ENCODE measurements at places on chromosomes 3 and 15.
A peak's percentile ranks its signal among the peaks of the same experiment; 100 is the strongest.

DNA sequence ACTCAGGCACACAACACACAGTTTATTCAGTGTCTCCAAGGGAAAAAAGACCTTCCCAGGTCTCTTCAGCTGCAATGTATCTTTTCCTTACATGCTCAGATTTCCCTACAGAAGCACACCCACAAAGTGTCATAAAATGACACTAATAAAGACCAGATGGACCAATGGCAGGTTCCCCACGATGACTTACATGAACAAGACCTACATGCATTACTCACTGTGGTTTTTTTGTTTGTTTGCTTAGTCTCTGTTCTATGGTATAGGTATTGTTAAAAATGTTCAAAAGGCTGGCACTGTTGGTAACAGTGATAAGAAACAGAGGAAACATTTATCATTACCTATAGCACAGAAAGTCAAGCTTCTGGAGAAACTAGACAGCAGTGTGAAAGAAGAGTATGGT lies 318.2 kb upstream of the TMCO5A start:
- DNase-seq, result no peak

- no peak for DNase-seq
Observed at GRCh38 chr15:36398212-36398611, 181.2 kb upstream of the CDIN1 start.

GRCh38 chr3:10242182-10243065 lies 5.8 kb upstream of the TATDN2 start:
- no peak for DNase-seq

DNA sequence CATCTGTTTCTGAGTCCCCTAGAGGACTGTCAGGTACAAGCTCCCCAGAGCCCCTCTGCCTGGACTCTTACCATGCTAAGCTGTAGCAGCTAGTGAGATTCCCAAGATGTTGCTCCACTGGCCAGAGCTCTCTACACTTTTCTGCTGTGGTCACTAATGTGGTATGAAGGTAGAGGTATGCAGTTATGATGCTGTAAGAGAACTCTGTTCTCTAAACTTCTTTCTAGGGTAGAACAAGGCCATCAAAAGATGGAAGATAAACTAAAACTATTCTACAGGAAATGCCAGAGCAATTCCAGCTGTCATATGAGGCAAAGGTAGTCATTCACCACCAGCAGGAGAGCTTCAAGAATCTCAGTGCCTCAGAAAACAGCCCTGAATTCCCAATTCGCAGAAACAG lies 517.4 kb upstream of the ARRDC4 start:
- no peak for DNase-seq

DNA sequence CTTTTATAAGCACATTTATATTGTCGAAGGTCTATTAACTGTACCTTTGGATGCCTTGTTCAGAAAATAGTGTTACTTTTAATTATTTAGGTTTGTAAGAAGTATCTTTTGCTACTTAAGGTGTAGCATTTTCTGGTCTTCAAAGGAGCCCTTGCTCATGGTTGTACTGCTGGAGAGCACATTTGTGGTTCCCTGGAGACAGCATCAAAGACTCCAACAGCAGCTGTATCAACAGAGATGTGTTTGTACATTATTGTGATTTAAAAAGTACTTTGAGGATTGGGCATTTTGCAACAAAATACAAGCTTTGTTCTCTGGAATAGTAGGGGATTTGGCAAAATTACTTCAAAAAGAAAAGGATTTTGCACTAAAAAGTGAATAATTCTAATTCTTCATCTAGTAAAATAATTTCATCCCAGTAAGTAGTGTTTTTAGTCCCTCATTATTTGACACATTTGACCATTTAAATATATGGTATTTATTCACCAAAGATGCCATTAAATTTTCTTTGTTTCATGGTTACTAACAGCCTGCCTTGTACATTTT lies 16.5 kb downstream of the TBC1D23 start:
- no peak for DNase-seq

DNA sequence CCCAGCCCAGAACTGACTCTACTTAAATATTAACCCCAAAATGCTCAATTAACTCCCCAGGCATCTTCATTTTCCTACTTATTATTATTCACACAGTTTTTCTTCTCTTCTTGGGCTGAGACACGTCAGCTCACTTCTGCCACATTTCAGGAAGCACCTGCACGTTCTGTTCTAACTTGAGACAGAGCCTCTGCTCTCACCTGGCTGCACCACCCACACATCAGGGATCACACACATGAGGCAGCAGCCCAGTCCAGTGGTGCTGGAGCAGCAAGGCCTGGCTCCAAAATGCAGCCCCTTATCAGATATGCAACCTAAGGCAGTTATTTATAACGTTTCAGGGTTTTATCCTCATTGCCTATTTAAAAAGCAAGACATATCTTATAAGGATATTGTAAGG lies 127.5 kb downstream of the OSBPL10 start:
- DNase-seq, result no peak

DNA sequence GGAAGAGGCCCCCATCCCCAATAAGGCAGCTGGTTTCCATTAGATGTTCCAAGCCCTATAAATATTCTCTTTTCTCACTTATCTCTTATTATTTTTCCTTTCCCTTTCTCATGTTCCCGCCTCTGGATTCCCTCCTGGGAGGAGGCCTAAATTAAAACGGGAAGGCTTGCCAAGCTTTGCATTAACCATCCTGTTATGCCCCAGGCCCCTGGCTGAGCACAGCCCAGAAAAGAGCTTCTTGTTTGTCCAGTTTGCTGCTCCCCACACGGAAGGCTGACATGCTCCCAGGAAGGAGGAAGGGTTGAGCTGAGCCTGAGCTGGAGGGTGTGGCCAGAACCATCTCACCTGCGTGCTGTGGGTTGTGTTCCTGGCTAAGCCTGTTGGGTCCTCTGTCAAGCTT lies 63.1 kb upstream of the BOC start:
- no peak for DNase-seq

- no peak for DNase-seq
Observed at GRCh38 chr15:62618432-62618831, 424.1 kb upstream of the TPM1 start.

- DNase-seq, result no peak
Observed at GRCh38 chr3:8660175-8661118, 15.8 kb upstream of the SSUH2 start.

GRCh38 chr3:188589071-188589470 lies 435.1 kb downstream of the LPP start:
- DNase-seq, result no peak

DNA sequence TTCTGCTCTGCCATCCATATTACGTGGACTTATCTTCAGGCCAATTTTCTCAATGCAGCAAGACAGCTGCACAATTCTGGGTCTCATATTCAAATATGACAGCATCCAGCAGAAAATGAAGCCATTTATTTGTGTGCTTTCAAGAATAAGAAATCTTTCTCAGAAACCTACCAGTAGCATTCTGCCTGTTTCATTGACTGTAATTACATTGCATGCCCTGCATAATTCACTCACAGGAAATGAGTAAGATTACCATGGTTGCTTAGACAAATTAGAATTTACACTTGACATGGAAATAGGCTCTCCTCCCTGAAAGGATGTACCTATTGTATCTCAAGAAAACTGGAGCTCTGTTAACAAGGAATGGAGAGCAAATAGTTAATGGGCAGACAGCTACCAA lies 346.6 kb upstream of the DCBLD2 start:
- DNase-seq, result no peak

- DNase-seq, result no peak
Observed at GRCh38 chr3:53478166-53478830, 16.1 kb upstream of the CACNA1D start.

DNA sequence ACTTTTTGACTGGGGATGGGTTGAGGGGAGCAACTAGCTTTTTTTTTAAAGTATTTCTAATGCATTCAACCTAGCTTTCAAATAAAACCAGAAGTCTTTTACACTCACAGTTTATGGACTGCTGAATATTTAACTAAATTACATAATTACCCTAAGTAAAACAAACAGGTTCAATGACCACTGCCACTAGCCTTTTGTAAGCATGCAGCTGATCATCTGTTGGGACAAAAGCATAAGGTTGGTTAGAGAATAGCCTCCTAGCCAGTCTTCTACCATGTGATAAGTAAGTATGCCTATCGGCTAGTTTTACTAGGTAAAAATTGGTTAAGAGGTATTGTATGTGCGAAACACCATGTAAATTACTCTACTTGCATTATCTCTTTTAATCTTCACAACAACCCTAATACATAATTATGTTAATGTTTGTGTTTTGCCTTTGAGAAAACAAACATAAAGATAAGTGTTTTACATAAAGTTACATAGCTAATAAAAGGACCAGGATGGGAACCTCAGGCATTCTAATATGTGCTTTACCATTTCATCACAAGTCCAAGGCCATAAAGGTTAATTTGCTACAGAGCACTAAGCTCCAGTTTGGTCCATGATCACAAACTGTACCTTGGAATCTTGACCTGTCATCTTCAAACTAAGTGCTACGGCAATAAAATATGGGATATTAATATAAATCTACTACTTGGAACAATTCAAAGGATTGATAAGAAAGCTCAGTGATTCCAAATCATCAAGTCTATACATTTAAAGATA lies 13.2 kb downstream of the PFN2 start:
- no peak for DNase-seq

DNA sequence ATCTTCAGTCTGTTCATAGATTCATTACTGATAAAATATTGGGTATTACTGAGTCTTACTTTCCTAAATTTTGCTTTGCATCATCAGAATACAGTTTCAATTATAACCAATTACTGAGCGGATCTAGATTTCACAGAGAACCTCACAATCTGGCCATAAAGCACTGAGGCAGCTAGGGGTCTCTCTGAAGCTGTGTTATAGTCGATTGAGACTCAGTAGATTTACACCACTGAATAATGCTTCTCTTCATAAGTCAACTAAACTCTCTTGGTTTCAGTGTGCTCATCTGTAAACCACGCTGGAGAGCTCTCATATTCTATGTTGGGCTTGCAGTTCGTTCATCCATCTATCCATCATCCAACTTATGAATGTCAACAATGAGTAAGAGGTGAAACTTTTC lies 180.6 kb downstream of the GREM1 start:
- no peak for DNase-seq

DNA sequence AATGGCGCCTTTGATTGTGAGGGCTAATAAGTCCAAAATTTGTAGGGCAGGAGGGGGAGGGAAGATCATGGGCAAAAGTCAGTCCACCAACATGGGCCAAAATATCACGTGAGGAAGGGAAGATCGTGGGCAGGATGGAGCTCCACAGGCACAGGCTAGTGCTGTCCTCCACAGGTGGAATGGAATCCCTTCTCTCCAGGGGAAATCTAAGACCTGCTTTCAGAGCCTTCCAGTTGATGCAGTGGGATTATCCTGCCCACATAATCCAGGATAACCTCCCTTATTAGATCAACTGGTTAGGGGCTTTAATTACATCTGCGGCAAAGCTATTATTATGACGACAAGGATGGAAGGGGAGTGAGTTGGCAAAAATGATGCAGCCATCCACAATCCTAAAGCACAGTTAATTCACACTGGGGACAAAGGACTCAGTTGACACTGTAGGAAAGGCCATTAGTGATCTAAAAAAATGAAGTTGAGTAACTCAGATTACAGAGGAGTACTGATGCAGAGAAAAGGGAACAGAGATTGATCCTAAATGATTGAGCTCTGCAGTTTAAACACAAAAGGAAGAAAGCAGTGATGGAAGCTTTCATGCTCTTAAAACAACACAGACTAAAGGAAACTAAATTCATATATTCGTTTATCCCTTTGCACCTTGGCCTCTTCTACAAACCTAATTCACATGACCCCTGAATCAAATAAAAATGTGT lies 159.8 kb downstream of the AKAP13 start:
- no peak for DNase-seq

GRCh38 chr15:41606997-41607396 lies 48.0 kb downstream of the TYRO3 start:
- no peak for DNase-seq

- DNase-seq, result no peak
Observed at GRCh38 chr3:144816323-144816722, 844.7 kb downstream of the DIPK2A start.

DNA sequence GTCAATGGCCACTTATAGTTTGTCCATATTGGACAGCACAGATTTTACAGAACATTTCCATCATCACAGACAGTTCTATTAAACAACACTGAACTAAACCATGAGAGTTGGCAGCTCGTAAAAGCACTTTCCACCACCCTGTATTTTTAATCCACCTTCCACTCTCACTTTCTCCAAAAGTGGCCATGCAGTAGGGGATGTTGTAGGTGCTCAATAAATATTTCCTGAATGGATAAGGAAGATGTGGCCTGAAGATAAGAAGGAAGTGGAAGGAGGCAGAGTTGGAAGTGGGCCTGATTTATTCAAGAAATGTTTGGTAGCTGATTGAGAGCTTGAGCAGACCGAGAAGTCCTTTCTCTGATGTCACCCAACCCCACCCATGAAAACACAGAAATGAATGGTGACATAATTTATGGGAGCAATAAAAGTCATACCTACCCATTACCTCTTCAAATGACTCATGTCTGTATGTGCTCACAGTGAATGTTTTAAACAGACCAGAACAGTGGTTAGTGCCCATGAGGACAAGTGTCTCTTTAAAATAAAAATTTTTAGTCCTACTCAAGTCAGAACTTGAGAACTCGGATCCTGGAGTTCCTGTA lies 39.6 kb upstream of the CTNNB1 start:
- DNase-seq, result no peak

DNA sequence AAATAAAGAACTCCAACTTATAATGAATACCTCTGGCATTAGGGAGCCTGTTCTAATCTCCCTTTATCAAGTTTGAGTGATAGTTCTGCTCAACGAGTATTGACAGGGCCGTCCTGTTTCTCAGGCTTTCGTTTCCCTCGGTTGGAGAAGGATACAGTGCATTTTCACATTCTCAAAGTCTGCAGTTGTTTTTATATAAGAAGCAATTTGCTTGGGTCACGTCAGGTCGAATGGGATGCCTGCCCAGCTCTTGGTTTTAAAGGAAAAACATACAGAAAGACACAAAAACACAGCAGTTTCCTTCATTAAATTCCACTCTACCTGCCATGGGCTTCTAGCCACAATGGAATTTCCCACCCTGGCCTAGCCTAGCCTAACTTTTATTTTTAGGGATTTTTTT lies 366.3 kb downstream of the TIGIT start:
- DNase-seq, result no peak

GRCh38 chr15:53106505-53107286 lies 316.6 kb upstream of the ONECUT1 start:
- DNase-seq, result no peak

- peak; percentile 68 for DNase-seq
Observed at GRCh38 chr15:70504299-70504951, 258.9 kb downstream of the UACA start.

- no peak for DNase-seq
Observed at GRCh38 chr3:72317491-72317890, 530.8 kb downstream of the SHQ1 start.

GRCh38 chr15:93231261-93231925 lies 142.4 kb upstream of the RGMA start:
- DNase-seq, result no peak

- DNase-seq, result no peak
Observed at GRCh38 chr3:48962939-48963338, 27.1 kb upstream of the P4HTM start.

GRCh38 chr3:53830944-53831343 lies 15.3 kb downstream of the CHDH start:
- no peak for DNase-seq

GRCh38 chr15:77696871-77697270 lies 64.2 kb upstream of the LINGO1 start:
- no peak for DNase-seq
